Head of caudate nucleus (tissue), 42 donors: ENCODE measurements at places on chromosomes 12 and 14.

DNA sequence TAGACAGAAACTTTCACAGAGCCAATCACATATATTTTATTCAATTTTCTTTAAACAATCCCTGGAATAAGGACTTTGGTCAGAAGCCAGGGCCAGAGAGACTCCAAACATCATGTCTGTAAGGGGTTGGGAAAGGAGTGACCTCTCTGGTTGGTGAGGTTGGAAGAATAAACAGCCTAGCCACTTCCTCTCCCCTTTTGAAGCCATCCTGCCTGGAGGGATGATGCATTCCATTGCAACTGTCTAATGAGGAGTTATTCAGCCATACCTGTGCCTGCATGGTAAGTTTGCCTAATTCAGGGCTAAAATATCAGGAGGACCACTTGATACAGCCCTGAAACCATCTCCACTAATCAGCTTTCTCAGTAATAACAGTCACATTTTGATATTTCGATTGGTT is 299.8 kb downstream of the KCNH5 start:
- no peak for DNase-seq

GRCh38 chr14:106210650-106211049 is 684.3 kb downstream of the TMEM121 start:
- DNase-seq = no peak

DNA sequence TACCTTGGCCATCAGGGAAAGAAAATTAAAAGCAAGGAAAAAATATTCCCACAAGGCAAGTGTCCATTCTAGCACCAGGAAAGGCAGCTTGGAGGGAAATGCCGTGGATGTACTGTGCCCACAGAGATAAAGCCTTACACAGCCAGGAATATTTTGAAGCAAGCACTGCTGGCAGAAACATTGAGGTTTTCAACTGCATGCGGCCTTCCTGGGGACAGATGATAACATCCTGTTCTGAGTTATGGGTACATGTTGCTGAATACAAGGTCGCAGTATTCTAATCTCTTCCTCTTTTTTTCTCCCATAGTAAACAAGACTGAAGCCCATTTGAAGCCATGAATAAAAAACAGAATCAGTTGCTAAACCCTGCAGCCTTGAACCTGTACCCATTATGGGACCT is 197.1 kb downstream of the BTG1 start:
- no peak for DNase-seq

GRCh38 chr14:75427126-75427481 is 718 bp upstream of the JDP2 start:
- DNase-seq = no peak

DNA sequence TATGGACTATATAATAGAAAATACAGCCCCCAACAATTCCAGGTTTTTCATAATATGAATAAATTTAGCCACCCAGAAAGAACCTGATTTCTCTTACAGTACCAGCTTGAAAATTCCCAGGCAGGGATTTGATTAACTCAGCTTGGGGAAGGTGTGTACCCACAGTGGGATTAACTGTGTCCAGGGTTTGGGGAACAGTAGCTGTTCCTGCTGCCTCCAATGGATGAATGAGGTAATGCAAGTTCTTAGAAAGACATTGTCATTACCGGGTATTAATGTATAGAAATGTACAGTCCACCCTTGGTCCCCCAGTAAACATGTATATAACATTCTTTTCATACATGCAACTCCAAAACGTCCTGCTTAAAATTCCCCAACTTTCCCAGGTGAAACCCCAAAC is 115.6 kb downstream of the LRIG3 start:
- DNase-seq = no peak

GRCh38 chr12:49893753-49894750 is 9.6 kb downstream of the FAIM2 start:
- DNase-seq = no peak
